ENCODE measurements at places on chromosomes 3 and 15.

DNA sequence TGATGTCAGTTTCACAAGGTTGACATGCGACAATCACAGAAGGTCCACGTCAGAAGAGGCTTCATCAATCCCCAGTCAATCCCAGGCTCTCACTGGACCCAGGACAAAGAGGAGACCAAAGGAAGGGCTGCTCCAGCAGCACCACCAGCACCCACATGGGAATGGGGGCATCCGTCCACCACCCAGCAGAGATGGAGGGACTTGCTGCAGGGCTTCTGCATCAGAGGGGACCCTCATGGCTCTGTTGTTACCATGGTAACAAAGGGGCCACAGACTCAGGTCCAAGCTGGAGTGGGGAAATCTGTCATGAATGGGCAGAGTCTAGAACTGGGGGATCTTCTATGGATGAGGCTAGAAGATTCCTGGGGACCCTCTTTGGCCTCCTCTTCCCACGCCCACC, 13.1 kb downstream of the PLA2G4F start:
- no peak for DNase-seq

DNA sequence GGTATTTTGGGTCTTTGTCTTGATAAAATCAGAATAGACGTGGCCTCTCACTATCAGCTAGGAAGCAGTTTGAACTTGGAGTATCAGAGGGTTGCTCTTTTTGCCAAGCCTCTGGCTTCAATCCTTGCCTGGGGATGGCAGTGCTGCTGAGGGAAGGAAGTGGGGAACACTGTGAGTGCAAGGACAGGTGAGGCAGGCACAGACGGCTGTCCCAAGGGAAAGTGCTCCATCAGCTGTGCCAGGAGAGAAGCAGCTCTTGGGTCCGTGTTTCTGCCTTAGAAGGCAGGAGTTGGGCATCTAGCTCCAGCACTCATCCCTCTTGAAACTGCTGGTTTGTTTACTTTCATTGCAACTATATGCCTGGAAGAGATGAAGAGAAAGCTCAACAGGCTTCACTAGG, 33.2 kb downstream of the PML start:
- no peak for DNase-seq

GRCh38 chr15:26910715-26911114, 43.9 kb downstream of the GABRA5 start:
- no peak for DNase-seq

DNA sequence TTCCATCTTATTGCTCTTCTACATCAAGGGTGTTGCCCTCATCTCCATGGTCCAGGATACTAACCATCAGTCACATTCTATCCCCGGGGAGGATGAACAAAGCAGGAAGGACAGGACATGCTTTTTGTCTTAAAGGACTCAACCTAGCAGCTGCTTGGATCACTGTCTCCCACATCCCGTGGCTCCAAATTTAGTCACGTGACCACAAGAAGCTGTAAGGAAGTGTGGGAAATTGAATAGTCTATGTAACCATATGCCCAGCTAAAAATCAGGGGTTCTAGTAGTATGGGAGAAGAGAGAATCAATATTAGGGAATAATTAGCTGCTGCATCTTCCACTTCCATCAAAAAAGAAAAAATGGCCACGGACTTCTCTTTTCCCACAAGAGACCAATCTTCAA, 18.2 kb upstream of the CMSS1 start:
- DNase-seq = no peak

DNA sequence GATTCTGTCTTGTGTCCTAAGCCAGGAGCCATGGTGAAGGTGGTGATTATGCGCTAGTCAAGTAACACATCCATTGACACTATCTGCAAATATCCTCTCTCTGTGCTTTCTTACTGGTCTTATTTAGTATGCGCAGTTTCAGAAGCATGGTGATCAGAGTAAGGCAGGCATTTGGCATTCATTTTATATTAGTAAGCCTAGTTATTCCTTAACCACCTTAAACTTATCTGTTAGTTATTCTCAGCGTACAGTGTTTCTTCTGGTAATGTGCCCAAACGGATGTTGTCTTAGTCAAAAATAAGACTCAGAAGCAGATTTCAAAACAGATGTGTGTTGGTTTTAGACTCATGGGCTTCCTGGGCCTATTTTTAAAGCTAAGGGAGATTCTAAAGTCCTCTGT, 329.2 kb downstream of the GRM7 start:
- DNase-seq = no peak

- DNase-seq = no peak
Measured at GRCh38 chr3:40265181-40265580, 44.3 kb upstream of the EIF1B start.
